ENCODE measurements at places on chromosomes 11 and 22. TPM values are rescaled to one million over a fixed set of nuclear protein-coding genes. Genes with fewer than 3 reads are reported as not detected.
A peak's percentile ranks its signal among the peaks of the same experiment; 100 is the strongest.

The INSC gene
- total RNA-seq: not detected

DNA sequence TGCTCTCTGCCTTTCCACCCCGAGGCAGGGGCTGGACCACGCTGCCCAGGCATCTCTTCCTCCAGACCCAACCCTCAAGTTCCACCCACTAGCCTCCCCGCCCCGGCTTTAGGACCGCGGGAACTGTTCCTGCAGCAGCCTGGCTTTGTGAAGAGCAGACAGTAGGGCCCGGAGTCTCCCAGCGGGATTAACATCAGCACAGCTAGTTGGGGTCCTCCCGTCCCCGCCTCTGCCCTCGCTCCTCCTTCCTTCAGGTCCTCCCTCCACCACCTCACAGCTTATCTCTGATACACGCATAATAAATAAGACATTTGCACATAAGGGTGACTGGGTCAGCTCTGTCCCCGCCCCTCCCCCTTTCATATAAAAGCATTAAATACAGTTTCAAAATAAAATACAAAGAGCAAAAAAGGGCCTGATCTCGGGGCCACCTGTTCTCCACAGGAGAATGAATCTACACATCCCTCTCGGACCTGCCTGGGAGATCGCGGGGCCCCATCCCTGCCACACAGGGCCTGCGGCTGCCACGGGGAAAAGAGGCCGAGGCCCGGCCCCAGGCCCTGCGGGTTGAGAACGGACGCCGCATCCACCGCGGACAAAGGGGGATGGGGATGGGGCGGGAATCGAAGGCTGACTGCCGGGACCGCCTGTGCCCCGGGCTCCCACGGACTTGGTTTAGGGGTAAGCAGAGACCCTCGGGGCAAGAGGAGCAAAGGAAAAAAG is 6.5 kb downstream of the ZFTA start:
- H3K27me3 ChIP-seq: no peaks in the 10 kb centered on the region
- peaks cover 4% of the 10 kb centered on the region for H3K36me3 ChIP-seq
- H3K4me1 ChIP-seq: peaks cover 2% of the 10 kb centered on the region
- H3K27ac ChIP-seq: no peak overlapping the region
- H3K4me3 ChIP-seq: peak overlapping the region; percentile 63
- DNase-seq: no peak

- H3K4me3 ChIP-seq: no peak overlapping the region
- DNase-seq: no peak
- H3K27me3 ChIP-seq: no peaks in the 10 kb centered on the region
- H3K27ac ChIP-seq: peak overlapping the region; percentile 99
- no peaks in the 10 kb centered on the region for H3K36me3 ChIP-seq
Measured at GRCh38 chr11:9616042-9616675, 42.7 kb downstream of the WEE1 start.

The RASGRP2 gene
- total RNA-seq: 44.2 TPM

The GNG3 gene
- not detected for total RNA-seq

DNA sequence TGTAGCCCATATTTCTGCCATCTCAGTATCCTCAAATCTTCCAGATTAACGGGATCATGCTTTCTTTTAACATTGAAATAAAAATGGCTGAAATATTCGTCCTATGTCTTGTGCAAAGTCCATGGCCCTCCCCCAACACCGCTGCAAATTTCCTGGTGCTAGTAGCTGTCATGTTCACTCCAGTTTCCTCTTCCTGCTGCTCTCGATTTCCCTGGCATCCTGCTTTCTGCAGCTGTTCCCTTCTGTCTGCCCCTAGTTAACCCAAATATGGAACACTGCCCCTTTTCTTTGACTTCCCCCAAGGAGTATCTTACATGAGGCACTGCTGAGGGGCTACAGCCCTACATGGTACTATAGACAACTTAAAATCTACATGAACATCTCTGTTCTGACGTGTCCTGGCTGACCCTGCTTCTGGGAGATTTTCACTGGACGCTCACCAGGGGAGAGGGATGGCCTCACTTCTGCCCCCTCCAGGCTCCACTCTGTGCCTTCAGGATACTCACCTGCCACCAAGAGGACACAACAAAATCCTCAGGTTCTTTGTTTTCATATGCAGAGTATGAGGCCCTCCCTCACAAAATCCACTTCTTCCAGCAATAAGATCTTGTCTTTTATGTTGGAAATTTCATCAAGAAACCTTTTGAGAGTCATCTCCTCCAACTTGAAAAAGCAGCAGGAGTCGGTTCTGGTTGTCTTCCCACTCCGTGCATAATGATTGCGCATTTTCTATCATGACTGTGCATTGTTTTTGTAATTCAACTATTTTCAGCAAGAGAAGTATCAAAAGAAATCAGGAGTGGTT is 29.5 kb upstream of the SCUBE2 start:
- H3K36me3 ChIP-seq: no peaks in the 10 kb centered on the region
- H3K27me3 ChIP-seq: no peaks in the 10 kb centered on the region
- H3K27ac ChIP-seq: no peak overlapping the region
- H3K4me1 ChIP-seq: no peaks in the 10 kb centered on the region
- H3K4me3 ChIP-seq: no peak overlapping the region

GRCh38 chr22:37088108-37088605 is 21.4 kb downstream of the TMPRSS6 start:
- no peaks in the 10 kb centered on the region for H3K4me1 ChIP-seq
- H3K27me3 ChIP-seq: no peaks in the 10 kb centered on the region
- H3K27ac ChIP-seq: no peak overlapping the region
- no peak for DNase-seq
- no peak overlapping the region for H3K4me3 ChIP-seq

The EFCAB6 gene
- 8.6 TPM for total RNA-seq

DNA sequence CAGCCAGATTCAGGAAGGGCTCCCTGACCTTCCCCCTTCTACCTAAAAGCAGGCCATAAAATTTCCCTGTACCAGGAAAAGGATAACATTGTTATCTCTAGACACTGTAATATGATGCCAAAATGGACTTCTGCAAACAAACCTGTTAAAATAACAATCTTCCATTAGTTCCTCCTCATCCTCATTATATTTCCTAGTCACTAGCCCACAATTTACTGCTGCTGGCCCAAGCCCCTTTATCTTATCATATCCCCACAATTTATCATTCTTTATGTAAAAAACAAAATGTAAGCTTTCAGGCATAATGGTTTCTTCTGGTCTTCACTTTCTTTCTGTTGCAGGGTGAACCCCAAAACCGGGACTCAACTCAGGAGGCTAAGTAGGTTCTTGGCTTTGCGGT is 1132.1 kb upstream of the CNTN5 start:
- H3K27ac ChIP-seq: no peak overlapping the region
- no peaks in the 10 kb centered on the region for H3K4me1 ChIP-seq
- H3K27me3 ChIP-seq: no peaks in the 10 kb centered on the region
- H3K36me3 ChIP-seq: no peaks in the 10 kb centered on the region
- H3K4me3 ChIP-seq: no peak overlapping the region
- DNase-seq: no peak

GRCh38 chr11:133705873-133706272 is 139.4 kb downstream of the SPATA19 start:
- no peaks in the 10 kb centered on the region for H3K36me3 ChIP-seq
- no peak overlapping the region for H3K4me3 ChIP-seq
- H3K4me1 ChIP-seq: no peaks in the 10 kb centered on the region
- DNase-seq: no peak
- H3K27me3 ChIP-seq: no peaks in the 10 kb centered on the region
- no peak overlapping the region for H3K27ac ChIP-seq

The ASCL2 gene
- total RNA-seq: not detected

The KCNE3 gene
- not detected for total RNA-seq
